ENCODE measurements at places on chromosomes 13 and 19.
A peak's percentile ranks its signal among the peaks of the same experiment; 100 is the strongest.

GRCh38 chr19:20315543-20315942, 148.5 kb downstream of the ZNF486 start:
- no peak for DNase-seq

- peak; percentile 15 for DNase-seq
These were observed 671 bp upstream of the SLC46A3 start for GRCh38 chr13:28719227-28720055.

DNA sequence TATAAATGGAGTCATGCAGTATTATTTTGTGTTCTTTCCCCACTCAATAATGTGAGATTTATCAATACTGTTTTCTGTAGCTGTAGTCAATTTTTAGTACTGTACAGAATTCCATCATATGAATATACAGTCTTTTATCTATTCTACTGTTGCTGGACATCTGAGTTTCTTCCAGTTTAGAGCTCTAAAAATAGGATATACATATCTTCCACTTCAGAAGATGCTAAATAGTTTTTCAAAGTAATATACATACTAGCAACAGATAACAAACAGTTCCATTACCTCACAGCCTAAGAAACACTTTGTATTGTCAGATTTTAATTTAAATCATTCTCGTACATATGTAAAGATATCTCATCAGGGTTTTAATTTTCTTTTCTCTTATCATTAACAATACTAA, 149.6 kb downstream of the UGGT2 start:
- no peak for DNase-seq

DNA sequence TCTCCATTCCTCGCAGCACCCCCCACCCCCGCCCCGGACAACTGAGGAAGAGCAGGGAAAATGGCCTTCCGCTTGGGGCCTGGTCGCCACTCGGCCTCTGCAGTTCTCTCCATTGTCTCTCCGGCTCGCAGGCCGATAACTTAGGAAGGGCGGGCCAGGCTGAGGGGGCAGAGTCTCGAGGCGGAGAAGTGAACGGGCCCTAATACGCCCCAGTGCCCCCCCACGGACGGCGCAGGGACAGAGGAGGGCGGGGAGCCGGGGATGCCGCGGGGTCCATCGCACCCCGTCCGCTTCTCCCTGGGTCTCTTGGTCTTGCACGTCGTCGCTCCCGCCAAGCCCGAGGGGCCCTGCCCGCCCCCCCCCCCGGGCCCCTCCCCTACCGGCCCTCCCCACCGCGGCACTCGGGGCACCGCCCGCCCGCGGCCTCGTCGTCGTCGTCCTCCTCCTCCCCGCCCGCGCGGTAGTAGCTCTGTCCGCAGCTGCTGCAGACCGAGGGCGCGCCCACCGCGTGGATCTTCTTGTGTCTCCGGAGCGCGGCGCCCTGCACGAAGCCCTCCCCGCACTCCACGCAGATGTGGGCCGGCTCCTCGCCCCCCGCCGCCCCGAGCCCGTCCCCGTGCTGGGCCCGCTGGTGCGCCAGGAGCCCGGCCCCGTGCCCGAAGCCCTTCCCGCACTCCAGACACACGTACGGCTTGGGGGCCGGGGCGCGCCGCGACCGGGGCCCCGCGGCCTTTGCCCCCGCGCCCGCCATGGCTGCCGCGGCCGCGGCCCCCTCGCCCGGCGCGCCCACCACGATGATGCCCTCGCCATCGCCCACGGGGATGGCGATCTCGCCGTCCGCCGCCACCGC, 33.2 kb downstream of the ZNF787 start:
- DNase-seq = no peak

DNA sequence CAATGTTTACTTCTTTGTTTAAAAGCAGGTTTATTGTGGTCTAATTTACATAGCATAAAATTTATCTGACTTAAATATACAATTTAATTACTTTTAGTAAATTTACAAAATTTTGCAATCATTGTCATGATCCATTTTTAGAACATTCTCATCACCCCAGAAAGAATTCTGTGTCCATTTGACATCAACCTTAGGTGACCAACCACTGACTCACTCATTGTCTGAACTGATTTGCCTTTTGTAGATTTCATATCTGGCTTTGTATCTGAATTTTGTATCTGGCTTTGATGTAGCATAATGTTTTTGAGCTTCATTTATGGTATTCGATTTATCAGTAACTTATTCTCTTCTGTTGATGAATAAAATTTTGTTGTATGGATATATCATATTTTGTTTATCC, 40.4 kb downstream of the EDNRB start:
- DNase-seq = no peak

DNA sequence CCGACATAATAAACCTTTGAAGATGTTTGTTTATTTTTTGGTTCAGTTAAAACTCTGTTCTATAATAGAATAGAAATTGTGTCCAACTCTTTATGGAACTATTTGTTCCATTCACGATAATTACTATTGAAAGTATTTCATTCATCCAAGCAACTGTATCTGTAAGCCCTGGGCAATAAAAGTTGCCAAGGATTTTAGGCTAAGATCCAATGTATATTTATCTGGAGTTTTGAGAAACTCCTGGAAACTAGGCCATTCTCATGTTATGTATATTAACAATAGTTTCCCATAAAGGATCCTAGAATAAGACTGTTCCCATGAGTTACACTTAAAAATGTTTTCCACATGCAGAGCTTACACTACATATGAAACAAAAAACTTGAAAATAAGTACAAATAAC, 261.6 kb downstream of the SLITRK6 start:
- no peak for DNase-seq
